ENCODE measurements at places on chromosomes 2 and 18.

DNA sequence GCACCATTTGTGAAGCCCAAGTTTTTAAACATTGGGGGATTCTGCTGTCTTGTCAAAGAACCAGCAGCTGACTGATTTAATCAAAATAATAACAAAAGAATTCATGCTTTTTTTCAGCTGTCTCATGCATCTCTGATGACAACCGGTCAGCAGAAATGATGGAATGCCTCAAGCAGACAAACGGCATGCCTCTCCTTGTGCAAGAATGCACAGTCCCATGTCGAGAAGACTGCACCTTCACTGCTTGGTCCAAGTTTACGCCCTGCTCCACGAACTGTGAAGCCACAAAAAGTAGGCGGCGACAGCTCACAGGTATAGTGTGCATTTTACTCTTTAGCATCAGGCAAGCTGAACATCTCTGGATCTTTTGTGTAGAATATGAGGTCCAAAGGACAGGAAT, 558.8 kb upstream of the HNMT start:
- no peak for DNase-seq

GRCh38 chr2:9167718-9168657, 38.6 kb upstream of the ASAP2 start:
- no peak for DNase-seq

- DNase-seq: no peak
Measured at GRCh38 chr2:162065767-162066166, 8.2 kb downstream of the DPP4 start.

GRCh38 chr2:229714736-229715541, 584 bp upstream of the DNER start:
- no peak for DNase-seq

- no peak for DNase-seq
Measured at GRCh38 chr2:177717831-177718618, 325.5 kb downstream of the AGPS start.

- no peak for DNase-seq
Measured at GRCh38 chr2:102915128-102915527, 153.3 kb downstream of the TMEM182 start.

DNA sequence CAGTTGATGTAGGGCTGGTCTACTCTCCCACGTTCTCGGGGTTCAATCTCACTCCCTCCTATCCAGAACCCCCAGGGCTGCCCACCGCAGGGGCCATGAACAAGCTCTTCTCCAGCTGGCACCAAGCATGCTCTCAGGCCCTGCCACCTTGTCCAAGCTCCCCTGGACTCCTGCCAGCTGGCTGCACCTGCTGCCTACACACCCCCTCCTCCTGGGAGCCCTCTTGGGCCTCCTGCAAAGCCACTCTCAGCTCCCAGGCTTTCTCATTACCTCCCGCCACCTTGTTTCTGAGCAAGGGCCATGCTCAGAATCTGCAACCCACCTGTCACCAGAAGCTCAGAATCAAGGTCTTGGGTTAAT, 56.0 kb downstream of the HDAC4 start:
- DNase-seq: no peak

DNA sequence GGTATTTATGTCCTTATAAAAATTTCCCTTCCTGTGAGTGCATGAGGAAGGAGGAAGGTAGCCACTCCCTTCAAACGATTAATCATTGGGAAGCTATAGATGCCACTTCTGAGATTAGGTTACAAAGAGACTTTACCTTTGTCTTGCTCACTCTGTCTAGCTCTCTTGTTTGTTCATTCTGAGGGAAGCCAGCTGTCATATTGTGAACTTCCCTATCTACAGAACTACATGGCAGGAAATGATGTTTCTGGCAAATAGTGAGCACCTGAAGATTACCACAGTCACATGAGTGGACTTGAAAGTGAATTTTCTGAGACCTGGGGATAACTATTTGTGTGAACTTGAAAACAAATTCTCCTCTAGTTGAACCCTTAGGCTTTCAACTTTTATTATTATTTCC, 776.8 kb downstream of the CCDC85A start:
- no peak for DNase-seq

DNA sequence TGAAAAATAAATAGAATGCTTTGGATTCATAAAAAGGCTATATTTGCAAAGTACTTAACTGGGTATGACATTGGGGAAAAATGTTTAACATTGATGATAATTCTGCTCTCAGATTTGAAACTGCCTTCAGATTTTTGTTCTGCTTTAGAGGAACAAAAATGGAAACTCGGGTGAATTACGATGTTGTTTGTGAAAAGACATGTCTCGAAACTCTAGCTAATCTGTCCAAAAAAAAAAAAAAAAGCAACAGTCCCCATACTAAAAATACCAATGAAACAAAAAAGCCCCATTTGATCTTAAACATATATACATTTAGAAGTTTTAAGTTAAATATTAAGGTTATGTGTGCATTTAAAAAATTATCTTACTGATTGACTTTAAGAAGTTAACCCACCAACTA, 3.0 kb downstream of the ZDBF2 start:
- no peak for DNase-seq

DNA sequence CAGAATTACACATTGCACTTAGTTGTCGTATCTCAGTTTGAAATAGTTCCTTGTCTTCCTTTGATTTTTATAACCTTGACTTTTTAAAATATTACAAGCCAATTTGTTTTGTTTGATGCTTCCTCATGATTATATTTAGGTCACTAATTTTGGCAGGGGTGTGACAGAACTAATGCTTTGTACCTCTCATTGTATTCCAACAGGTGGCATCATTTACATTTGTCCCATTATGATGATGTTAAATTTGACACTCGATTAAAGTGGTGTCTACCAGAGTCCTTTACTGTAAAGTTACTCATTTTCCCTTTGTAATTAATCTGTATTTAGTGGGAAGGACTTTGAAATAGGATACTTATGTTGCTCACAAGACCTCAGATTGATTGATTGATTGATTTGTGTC, 21.5 kb upstream of the MFSD2B start:
- DNase-seq: no peak

- no peak for DNase-seq
Measured at GRCh38 chr2:52572469-52572894, 1195.1 kb upstream of the CHAC2 start.

Data from CD4-positive, alpha-beta T cell treated with Interferon alpha-2 for 1 hour (primary cell).